Stimulated activated CD8-positive, alpha-beta memory T cell treated with anti-CD3 and anti-CD28 coated beads, Interleukin-7, amount 100 ng/mL, for 1 hour (primary cell): ENCODE measurements at places on chromosomes 1 and 21.

- no peak for DNase-seq
Measured at GRCh38 chr1:164559342-164560051, 513 bp downstream of the PBX1 start.

- DNase-seq, result no peak
Measured at GRCh38 chr1:99228153-99228552, 36.1 kb upstream of the PLPPR4 start.

- DNase-seq, result no peak
Measured at GRCh38 chr1:118077331-118078045, 107.5 kb downstream of the SPAG17 start.

DNA sequence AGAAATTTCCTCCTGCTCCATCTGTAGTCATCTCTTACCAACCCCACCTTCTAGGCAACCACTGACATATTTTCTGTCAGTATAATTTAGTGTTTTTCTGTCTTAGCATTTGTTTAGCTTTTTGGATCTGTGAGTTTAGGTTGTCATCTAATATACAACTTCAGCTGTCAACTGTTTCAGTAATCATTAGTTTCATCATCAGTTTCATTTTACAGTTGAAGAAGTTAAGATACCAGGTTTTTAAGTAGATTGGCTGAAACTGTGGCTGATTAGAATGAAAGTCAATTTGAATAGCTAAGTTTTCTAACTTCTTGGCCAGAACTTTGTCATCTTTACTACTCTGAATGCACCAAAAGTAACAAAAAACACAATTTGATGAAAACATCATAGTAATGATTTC, 1957.3 kb downstream of the NCAM2 start:
- no peak for DNase-seq

GRCh38 chr1:17187051-17187450, 17.9 kb upstream of the PADI1 start:
- DNase-seq, result no peak

DNA sequence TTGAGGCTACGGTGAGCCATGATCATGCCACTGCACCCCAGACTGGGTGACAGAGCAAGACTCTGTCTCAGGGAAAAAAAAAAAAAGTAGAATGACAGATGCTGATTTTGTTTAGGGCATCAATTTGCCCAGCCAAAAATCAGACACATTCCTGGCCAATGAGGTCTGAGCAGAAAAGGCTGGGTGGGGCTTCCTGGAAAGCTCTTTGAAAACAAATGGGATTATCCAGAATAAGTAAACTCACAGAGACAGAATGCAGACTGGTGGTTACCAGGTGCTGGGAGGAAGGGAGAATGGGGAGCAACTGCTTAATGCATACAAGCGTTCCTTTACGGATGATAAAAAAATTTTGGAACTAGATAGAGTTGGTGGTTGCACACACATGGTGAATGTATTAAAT, 10.1 kb upstream of the CITED4 start:
- no peak for DNase-seq

DNA sequence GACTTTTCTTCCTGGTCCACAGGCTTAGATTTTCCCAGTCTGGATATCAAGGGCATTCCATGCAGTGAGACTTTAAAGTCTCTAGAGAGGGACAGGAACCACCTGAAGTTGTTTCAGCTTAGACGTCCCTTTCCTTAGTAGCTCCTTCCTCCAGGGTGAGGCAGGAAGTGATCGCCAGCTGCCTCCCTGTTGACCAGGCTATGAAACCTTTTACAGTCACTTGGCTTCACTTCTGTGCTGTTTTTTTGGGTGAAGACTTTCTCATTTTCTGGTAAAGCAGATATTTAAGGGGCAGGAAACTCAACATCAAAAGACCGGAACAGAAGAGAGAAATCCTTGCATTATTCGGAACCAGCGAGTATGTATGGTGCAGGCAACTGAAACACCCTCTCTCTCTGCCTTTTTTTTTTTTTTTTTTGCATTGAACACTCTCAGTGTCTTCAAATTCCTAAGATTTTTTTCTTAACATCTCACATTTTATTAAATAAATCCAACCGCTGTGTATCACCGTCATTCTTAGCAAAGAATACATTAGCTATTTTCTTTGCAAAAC, 234.6 kb upstream of the IRF2BP2 start:
- no peak for DNase-seq

DNA sequence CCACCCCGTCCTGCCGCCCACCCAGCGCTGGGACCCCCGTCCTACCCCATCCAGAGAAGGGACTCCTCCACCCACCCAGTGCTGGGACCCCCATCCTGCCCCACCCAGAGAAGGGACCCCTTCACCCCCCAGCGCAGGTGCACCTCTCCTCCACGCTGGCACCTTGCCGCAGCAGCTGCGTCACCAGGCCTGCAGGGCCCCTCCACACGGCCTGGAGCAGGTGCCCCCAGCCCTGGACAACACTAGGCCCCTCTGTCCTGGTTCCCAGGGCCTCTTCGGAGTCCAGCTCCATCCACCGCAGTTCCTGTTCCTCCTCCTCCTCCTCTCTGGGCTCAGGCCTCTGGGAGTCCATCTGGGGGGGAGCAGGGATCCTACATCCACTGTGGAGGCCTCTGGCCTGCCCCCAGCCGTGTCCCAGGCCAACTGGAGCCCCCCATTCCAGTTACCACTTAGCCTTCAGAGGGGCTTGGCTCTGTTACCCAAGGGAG, 378 bp downstream of the ANKRD65 start:
- no peak for DNase-seq

- no peak for DNase-seq
Measured at GRCh38 chr1:19080721-19081120, 124.2 kb upstream of the IFFO2 start.

DNA sequence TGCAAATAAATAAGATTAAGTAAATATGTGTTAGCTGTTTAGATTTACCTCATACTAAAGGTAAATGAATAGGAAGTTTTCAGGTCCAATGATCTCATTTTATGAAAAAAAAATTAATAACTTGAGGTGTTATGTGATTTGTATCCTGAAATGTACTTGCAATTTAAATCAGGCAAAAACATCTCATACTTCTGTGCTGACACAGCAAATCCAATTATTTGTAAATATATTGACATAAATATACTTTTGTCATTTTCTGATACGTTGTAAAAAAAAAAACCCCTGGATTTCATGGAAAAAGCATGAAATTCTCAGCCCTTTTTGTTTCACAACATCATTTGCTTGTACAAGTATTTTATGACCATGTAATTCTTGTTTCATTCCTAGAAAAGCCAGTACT, 184.1 kb upstream of the NCAM2 start:
- no peak for DNase-seq

GRCh38 chr1:109530457-109531087, 9.1 kb upstream of the GPR61 start:
- no peak for DNase-seq

GRCh38 chr1:199152676-199153075, 513.8 kb downstream of the PTPRC start:
- DNase-seq, result no peak

- no peak for DNase-seq
Measured at GRCh38 chr1:36199934-36200741, 24.1 kb upstream of the THRAP3 start.

DNA sequence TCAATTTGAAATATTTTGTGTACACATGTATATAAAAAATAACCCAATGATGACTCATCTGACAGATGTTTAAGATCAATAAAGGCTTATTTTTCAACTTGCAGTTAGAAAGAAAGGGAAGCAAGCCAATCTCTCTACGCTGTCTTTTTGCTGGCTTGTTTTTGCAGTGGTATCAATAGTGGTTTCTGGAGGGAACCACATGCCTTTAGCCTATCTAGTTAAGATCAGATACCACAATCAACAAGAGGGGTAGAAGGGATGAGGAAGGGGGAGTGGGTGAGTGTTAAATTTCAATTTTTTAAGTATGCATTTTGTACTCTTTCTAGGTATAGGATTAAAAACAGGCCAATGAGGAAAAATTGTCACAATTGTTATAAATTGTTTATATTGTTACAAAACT, 276.2 kb downstream of the KCNH1 start:
- DNase-seq, result no peak

GRCh38 chr1:166036092-166036491, 130.7 kb downstream of the FAM78B start:
- DNase-seq, result no peak

DNA sequence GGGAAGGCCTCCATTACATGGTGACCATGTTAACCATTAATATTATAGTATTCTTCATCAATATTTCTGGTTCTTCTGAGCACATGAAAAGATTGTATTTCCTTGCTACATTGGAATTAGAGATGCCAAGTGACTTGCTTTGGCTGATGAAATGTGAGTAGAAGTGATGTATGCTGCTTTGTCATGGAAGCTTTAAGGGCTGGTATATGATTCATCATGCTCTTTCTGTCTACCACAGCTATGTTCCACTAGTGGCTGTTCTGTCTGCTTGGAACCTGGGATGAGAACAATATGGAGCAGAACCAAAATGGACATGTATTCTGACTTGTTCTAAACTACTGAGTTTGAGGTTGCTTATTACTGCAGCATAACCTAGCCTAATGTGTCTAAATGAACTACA, 163.3 kb downstream of the TM2D1 start:
- no peak for DNase-seq

DNA sequence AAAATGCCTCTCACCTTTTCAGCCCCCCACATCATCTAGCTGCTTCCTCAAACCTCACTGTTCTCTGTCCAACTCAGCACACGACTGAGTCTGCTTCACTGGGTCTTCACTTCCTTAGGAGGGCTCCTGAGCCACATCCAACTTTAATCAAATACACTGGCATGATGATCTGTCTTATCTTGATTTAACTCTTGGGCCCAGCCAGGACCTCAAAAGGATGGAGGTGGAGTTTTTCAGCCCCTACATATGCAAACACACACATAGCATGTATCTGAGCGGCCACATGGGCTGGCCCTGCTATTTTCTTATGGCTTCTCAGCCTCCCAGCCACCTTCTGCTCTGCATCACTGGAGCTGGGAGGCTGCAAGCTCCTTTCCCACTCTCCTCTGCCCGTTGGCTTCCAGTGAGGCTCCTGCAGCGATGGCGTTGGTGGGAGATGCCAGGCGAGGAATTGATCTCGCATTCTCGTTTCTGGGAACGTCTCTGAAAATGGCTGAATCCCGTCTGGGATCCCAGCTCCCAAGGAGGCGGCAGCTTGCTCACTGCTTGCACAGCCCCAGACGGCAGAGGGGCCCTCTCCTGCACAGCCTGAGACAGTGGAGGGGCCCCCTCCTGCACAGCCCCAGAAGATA, 1.8 kb upstream of the PRXL2B start:
- no peak for DNase-seq

- DNase-seq, result no peak
Measured at GRCh38 chr1:37930246-37931101, 16.4 kb downstream of the INPP5B start.

- DNase-seq, result no peak
Measured at GRCh38 chr21:43207868-43208267, 39.1 kb downstream of the CRYAA start.

DNA sequence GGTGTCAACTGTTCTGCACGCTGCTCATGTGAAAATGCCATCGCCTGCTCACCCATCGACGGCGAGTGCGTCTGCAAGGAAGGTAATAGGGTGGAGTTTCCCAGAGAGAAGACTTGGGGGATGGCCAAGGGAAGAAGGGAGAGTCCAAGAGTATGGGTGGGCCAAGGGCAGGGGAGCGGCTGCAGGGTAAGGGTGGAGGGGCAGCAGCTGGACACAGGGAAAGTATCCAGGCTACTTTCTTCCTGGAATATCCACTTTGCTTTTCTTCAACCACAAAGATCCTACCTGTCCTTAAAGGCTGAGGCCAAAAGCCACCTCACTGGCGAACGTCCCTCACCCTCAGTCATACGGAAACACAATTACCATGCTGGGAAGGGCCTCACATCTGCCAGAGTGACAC, 11.5 kb upstream of the LRRC71 start:
- no peak for DNase-seq

- no peak for DNase-seq
Measured at GRCh38 chr1:152148981-152149380, 10.0 kb downstream of the RPTN start.

DNA sequence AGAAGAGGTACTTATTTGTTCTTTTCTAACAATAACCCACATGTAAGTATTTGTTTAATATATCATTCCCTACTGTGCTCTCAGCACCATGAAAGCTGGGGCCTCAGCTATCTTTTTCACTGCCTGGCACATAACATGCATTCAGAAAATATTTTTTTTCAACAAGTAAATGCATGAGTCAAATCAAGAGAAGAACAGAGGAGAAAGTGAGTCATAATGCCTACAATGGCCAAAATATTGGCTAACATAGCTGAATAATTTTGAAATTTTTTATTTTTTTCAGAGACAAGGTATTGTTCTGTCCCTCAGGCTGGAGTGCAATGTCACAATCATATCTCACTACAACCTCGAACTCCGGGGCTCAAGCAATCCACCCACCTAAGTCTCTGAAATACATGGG, 252.2 kb upstream of the ADAMTS5 start:
- DNase-seq, result no peak

DNA sequence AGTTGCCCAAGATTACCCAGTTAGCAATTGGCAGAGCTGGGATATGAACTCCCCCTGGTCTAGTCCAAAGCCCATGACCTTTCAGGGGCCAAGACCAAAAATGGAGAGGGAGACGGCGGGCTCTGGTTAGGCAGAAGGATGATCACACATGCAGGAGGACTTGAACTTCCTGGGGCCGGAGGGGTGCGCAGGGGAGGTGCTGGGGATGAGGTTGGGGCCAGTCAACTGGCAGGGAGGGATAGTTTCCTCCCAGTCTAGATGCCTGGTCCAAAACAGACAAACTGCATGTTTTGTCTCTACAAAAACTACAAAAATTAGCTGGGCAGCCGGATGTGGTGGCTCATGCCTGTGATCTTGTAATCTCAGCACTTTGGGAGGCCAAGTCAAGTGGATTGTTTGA, 78.1 kb downstream of the NKAIN1 start:
- no peak for DNase-seq

DNA sequence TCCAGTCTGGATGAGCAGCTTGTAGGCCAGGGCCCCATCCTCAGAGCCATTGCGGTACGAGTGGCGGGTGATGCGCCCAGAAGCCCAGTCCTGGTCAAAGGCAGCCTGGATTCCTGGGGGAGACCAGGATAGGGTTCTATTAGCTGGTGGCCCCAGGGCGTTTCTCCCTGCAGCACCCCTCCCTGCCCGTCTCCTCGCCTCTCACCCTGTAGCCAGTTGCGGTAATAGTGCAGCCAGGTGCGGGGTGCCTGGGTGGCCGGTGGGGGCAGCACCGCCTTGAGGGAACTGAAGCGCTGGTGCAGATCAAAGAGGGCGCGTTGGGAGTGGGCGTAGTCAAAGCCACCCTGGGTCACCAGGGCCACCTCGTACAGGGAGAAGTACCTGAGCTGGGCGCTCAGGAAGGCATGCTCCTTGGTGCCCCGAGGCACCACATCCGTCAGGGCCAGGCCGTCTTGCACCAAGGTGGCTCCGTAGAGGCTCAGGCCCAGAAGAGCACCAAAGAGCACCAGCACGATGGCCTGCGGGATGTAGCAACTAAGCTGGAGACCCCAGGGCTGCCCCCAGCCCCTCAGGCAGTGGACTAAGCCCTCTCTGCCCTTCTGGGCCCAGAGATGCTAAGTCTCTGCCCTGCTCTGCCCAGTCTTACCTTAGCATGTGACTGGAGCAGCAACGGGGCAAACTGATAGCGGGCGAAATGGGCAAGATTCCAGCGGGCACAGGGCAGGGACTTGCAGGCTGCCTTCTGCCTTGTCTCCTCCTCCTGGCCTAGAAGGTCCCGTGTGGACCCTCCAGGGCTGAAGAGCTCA, 15.7 kb downstream of the PTCH2 start:
- no peak for DNase-seq
